Smooth muscle cell of the pulmonary artery (primary cell): ENCODE measurements at places on chromosomes 12 and 14. TPM values are rescaled to one million over a fixed set of nuclear protein-coding genes. Genes with fewer than 3 reads are reported as not detected.

SLC10A1 gene
- total RNA-seq, result not detected in 2 replicates

TDRD9 gene
- total RNA-seq, result 1.3 and 8.5 TPM in 2 replicates

OR4E1 gene
- total RNA-seq, result not detected in 2 replicates

NRL gene
- total RNA-seq, result 0.65 and 0.96 TPM in 2 replicates

NFE2 gene
- total RNA-seq, result 0.07 and 0.10 TPM in 2 replicates

MYL2 gene
- not detected in 2 replicates for total RNA-seq

RAPGEF3 gene
- 3.9 and 5.6 TPM in 2 replicates for total RNA-seq

TEX22 gene
- 0.17 and 0.39 TPM in 2 replicates for total RNA-seq

LHX5 gene
- total RNA-seq, result not detected in 2 replicates

KRT6C gene
- total RNA-seq, result 0.07 TPM in 1 of 2 replicates, not detected in the other

FAM186B gene
- 0.20 and 0.40 TPM in 2 replicates for total RNA-seq

GRIN2B gene
- total RNA-seq, result not detected in 2 replicates

SMOC1 gene
- 0.26 and 12.9 TPM in 2 replicates for total RNA-seq

WNT1 gene
- not detected in 2 replicates for total RNA-seq

RERGL gene
- 0.65 TPM in 1 of 2 replicates, not detected in the other for total RNA-seq

OVCH1 gene
- total RNA-seq, result 0.07 and 0.13 TPM in 2 replicates

KRT84 gene
- total RNA-seq, result not detected in 2 replicates

FAM90A1 gene
- total RNA-seq, result 0.13 TPM in 1 of 2 replicates, not detected in the other

PMEL gene
- total RNA-seq, result 0.65 and 0.76 TPM in 2 replicates

COX8C gene
- total RNA-seq, result not detected in 2 replicates

LIN7A gene
- total RNA-seq, result 4.1 and 26.8 TPM in 2 replicates

KCNK10 gene
- total RNA-seq, result not detected in 2 replicates

GYS2 gene
- 0.03 TPM in 1 of 2 replicates, not detected in the other for total RNA-seq

FOXG1 gene
- total RNA-seq, result 0.76 and 1.6 TPM in 2 replicates

HECTD1 gene
- total RNA-seq, result 254 and 289 TPM in 2 replicates

CIDEB gene
- 1.6 and 2.3 TPM in 2 replicates for total RNA-seq

FGD4 gene
- 12.3 and 28.5 TPM in 2 replicates for total RNA-seq

POLE gene
- total RNA-seq, result 15.7 and 18.5 TPM in 2 replicates

RASSF8 gene
- 95.3 and 149 TPM in 2 replicates for total RNA-seq

AGAP2 gene
- total RNA-seq, result 0.17 and 0.20 TPM in 2 replicates

ART4 gene
- total RNA-seq, result 6.1 and 8.3 TPM in 2 replicates

RBM23 gene
- total RNA-seq, result 47.0 and 52.3 TPM in 2 replicates

CRACR2A gene
- 0.69 and 4.3 TPM in 2 replicates for total RNA-seq

REC8 gene
- 0.65 and 1.2 TPM in 2 replicates for total RNA-seq

DHH gene
- total RNA-seq, result 0.07 and 0.13 TPM in 2 replicates

ANKRD33 gene
- total RNA-seq, result 0.03 TPM in 1 of 2 replicates, not detected in the other

LRIG3 gene
- 24.5 and 29.3 TPM in 2 replicates for total RNA-seq

SYNDIG1L gene
- total RNA-seq, result under 0.01 TPM in 1 of 2 replicates, not detected in the other

CLEC4A gene
- 0.07 and 0.89 TPM in 2 replicates for total RNA-seq

C12orf50 gene
- total RNA-seq, result not detected in 2 replicates
